AG04450 (cell line): ENCODE measurements at places on chromosomes 2 and 18.

GRCh38 chr18:39318462-39318861 is 1752.9 kb upstream of the CELF4 start:
- DNase-seq, result no peak

GRCh38 chr18:43465483-43465882 is 188.2 kb upstream of the SYT4 start:
- no peak for DNase-seq

GRCh38 chr2:236874866-236875481 is 210.7 kb upstream of the COPS8 start:
- no peak for DNase-seq

DNA sequence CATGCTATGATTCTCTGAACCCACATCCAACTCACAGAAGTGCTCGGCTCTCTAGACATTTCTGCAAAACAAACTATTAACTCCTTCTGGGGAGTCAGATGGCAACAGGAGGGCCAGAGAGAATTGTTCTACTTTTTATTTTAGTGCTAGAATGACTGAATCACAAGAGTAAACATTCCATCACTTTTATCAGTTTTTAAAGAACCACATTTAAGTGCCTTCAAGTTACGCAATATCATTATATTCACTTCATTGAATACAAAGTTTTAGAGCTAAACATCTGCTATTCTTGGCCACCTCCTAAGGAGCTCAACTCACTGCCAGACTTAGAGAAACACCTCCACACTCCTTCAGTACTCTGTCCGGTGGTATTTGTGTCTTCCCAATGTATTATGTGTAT is 22.4 kb downstream of the B4GALT6 start:
- no peak for DNase-seq

DNA sequence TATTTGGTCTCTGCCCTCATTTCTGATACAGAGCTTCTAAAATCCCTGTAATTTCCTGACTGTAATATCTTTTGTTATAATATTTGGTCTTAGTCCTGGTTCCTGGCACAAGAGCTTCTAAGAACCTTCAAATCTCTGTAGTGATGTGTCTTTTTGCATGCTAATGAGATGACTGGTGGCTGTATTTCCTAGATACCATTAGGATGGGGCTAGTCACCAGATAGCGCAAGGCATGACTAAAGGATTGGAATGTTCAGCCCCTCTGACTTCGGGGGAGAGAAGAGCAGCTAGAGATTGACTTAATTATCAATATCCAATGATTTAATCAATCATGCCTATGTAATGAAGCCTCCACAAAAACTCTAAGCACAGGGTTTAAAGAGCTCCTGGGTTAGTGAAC is 620.8 kb upstream of the ACVR2A start:
- no peak for DNase-seq

DNA sequence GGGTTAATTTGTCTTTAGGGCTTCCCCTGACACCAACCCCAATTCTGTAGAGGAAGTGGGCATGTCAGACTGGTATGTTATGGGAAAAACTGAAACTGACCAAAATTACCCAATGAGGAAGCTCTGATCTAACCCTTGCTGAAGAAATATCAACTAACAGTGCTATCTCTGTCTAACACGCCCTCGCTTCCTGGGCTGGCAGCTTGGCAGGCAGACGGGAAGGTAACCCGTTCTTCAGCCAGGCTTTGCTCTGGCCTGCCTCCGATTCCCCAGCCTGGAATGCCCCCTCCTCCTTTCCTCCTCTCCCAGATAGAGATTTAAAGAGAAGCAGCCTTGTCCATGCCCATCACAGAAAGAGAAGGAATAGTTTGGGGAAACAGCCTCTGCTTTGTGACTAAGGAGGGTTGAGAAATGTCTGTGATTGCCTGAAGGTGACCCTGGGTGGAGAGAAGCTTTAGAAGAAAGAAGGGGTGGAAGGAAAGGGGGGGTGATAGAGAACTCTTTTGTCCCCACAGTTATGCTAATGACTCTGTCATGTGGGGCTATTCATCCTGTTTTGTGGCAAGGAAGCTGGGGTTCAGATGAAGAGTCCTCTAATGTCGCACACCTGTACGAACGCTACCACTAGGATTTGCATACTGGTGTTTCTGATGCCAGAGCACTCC is 15.4 kb downstream of the HK2 start:
- DNase-seq, result no peak

GRCh38 chr2:85971366-85971765 is 82.6 kb upstream of the ST3GAL5 start:
- DNase-seq, result peak; percentile 6

DNA sequence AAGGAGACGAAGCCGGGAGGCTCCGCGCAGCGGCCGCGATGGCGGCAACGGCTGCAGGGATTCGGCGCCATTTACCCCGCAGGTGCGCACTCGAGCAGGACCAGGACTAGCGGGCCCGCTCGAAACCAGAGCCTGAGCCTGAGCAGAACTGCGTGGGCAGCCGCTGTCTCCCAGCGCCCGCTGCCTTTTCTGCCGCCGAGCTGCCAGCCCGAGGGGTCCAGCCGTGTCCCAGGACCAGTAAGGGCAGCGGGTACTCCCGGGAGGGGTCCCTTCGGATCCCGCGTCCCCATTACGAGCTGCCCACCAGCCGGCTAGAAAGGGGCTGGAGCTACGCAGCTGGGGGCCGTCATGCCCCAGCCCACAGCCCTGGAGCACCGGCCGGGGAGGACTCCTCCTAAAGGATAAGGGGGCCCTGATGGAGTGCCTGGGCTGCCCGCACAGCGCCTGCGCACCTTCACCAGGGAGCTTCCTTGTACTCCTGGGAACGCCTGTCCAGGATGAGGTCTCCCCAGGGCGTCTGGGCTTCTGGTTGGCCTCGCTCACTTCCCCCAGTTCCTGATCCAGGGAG is 9.9 kb downstream of the ALPP start:
- no peak for DNase-seq

DNA sequence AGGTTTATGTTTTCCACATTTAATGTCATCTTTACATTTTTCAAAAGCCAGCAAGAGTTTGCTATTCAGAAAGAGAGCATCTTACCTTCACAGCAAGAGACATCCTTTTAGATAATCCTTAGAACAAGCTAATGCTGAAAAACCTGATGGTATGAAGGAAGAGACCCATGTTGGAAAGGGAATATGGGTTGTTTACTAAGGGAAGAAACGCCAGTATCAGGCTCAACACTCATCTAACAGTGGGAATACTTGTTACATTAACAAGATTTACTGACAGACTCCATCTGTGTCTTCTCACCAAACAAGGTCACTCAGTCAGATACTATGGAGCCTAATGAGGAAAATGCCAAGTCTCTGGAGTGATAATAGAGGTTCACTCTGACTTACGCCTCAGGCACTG is 1474.1 kb upstream of the SLC39A10 start:
- DNase-seq, result no peak

GRCh38 chr2:16925145-16925544 is 259.5 kb upstream of the CYRIA start:
- no peak for DNase-seq

GRCh38 chr2:179239195-179239594 is 25.4 kb downstream of the SESTD1 start:
- DNase-seq, result no peak

- no peak for DNase-seq
Measured at GRCh38 chr2:137348301-137348700, 583.0 kb downstream of the THSD7B start.

DNA sequence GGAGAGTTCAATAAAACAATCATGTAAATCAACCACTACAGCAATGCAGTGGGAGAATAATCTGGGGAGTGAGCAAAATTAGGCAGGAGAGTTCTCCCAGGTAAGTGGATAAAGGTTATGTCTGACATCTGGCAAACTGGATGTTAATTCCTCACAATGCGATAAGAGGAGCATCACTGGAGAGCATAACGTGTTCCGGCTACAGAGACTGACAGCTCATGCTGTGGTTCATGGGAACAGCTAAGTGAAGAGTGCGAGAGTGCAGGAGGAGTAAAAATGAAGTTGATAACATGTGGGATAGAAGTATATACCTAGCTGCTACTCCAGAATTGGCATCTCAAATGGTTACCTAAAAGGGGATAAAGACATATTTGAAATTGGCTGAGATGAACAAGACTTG is 153.2 kb downstream of the LTBP1 start:
- DNase-seq, result no peak

DNA sequence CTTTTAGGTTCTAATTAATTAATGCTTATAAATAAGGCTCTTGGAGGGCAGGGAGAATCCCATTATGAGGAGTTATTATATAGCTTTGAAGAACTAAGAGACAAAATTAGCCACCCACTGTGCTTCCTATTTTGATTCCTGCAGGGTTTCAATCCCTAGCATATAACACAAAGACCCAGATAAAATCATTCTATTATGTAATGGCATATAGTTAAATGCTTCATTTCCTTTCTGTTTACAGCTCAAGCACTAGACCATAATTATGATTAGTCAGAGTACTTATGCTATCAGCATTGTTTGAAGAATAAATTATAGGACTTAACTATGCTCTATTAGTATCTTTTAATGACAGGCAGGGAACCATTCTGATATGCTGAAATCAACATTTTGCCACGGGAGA is 9.1 kb downstream of the GPR155 start:
- no peak for DNase-seq
